WTC11 (cell line): ENCODE measurements at places on chromosomes 1 and 21.

DNA sequence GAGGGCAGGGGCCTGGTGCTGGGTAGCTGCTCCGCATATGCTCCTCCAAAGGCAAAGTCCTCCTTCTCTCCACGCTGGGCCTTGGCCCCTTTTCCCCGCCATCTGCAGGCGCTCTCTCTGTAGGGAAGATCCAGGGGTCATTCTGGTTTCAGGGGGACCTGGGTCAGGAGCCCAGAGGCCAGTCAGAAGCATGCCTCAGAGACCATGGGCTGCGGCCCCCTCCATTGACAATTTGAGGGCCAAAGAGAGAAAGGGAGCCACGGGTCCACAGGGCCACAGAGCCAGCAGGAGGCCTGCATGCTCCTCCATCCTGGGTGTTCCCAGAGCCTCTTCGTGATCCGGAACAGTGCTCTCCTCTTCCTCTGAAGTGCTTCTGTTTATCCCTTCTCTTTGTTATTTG lies 2.1 kb upstream of the CLDN19 start:
- DNase-seq = no peak

DNA sequence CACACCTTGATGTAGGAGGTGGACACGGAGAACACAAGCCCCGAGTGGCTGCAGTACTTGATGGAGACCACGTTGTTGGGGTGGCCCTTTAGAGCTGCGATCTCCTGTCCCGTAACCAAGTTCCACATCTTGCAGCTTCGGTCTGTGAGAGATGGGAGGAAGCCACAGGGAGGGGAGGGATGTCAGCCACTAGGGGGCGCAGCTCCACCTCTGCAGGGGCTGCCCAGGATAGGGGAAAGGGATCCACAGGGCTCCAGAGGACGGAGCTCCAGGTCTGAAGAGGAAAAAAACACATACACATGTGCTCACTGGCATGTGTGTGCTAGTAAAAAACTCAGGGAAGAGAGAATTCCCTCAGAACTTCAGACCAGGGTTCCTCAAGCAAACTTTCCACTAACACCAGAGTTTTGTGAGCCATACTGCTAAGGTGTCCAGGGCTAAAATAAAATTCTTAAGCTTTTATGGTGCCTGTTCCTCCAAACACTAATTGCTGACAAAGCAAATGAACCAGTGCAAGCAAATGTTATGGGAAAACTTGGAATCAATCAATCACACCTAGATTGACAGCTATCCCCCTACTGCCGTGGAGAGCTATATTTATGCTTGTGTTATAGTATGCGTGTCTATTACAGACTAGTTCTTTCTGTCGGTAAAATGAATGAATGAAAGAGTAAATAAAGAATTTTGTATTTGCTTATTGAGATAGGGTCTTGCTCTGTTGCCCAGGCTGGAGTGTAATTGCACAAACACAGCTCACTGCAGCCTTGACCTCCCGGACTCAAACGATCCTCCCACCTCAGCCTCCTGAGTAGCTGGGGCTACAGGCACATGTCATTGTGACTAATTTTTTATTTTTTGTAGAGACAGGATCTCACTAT lies 43.7 kb downstream of the KIF21B start:
- peak; percentile 90 for DNase-seq

DNA sequence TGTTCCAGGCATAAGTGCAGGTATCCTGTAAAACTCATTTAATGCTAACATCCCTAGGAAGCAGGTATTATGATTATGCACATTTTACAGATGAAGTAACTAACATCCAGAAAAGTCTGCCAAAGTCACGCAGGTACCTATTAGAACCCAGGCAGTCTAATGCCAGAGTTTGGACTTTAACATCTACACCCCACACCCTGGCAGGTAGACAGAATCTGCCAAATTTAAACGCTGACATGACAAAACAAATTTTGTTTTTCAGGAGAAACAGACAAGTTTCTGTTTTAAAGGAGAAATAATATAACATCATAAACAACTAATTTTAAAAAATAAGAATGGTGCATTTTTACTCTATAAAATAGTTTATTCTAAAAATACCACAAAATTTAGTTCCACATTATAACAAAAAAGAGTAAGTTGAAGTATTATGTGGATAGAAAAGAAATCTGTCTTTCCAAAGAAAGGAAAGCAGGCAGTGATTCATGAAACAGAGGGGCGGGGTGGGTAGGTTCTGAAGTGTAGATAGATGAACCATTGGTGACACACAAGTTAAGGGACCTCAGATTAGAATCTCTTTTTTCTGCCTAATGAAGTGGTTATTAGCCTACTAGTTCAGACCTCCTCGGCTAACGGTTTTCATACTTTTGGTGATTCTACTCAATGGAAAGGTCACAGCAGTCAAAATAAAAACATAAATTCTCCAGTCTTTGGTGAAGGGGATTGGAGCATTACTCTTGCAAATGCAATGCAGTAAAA lies 1.7 kb downstream of the ASPM start:
- no peak for DNase-seq

DNA sequence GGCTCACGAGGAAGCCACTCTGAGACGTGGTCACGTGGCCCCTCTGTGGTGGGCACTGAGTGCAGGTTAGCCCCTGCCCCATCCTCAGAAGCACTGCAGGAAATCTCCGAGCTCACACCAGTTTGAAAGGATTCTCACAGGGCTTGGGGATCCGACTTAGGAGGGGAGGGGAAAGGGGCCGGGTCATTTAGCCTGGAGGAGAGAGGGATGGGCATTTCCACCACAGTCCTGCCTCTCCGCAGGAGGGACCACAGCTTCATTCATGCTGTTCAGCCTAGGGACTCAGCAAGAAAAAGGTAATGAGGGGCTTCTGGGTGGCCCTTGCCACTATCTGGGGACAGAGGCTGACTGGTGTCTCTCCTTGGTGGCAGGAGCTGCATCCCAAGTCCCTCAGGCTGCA lies 126.5 kb downstream of the NPHP4 start:
- no peak for DNase-seq

- DNase-seq = no peak
Observed at GRCh38 chr1:162212713-162213112, 143.2 kb downstream of the NOS1AP start.

GRCh38 chr1:213273546-213273945 lies 222.5 kb downstream of the RPS6KC1 start:
- no peak for DNase-seq

DNA sequence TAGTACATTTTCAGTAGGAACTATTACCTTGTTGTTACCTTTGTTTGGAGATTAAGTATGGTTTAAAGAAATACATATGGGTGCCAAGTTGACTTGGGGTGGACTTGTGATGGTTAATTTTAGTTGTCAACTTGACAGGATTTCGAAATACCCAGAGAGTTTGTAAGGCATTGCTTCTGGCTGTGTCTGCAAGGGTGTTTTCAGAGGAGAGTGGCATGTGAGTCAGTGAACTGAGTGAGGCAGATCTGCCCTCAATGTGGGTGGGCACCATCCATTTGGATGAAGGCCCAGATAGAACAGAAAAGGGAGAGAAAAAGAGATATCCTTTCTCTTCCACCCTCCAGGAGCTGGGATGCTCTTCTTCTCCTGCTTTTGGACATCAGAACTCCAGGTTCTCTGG lies 315.5 kb downstream of the GPATCH2 start:
- no peak for DNase-seq

DNA sequence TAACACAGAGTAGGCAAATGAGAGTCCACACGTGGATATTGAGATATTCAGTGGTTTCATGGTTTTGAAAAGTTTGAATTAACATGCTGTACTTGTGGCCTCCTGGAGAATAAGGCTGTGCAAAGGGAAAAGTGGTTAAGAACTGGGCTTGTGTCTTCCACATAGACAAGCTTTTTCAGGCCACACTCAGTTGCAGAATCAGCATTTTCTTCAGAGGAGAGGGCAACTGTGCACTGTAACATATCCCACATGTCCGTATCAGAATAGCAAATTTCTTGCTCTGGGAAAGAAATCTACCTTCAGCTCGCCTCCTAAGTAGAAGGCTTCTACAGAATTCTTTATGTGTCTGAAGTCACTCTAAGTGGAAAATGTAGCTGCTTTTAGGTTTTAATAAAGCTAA lies 84.9 kb downstream of the ZC3H11B start:
- no peak for DNase-seq

GRCh38 chr1:150179867-150180266 lies 30.2 kb downstream of the PLEKHO1 start:
- DNase-seq = no peak

DNA sequence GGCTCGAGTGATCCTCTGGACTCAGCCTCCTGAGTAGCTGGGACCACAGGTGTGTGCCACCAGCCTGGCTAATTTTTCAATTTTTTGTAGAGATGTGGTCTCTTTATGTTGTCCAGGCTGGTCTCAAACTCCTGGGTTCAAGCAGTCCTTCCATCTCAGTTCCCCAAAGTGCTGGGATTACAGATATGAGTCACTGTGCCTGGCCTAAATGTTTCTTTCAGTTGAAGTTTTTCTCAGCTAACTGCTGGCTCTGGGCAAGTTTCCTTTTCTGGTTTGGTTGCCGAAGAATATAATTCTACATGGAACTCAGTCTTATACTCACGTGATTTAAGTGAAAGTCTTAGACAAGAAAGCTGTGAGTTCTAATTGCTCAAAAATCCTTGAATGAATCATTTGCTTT lies 57.0 kb downstream of the SASS6 start:
- no peak for DNase-seq

GRCh38 chr1:21783679-21784603 lies 992 bp upstream of the USP48 start:
- DNase-seq = peak; percentile 97

- peak; percentile 13 for DNase-seq
Observed at GRCh38 chr1:196034080-196034706, 574.0 kb downstream of the KCNT2 start.

DNA sequence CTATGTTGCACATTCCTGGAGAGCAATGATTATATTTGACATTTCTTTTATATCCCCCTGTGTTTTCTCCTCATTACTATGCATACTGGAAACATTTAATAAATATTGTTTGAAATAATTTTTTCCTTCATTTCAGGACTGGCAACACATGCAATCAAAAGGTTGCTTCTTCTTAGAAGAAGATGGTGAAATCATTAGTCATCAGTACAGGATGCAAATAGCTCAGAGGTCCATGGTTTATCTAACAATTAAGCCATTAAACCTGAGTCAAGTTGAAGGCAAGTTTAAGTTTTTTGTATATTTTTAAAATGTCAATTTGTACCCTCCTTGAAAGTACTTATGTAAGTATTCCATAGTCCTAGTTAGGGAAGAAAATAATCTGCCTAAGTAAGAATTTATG lies 22.5 kb downstream of the EFCAB7 start:
- DNase-seq = no peak

GRCh38 chr1:4670265-4670664 lies 15.9 kb downstream of the AJAP1 start:
- DNase-seq = no peak

DNA sequence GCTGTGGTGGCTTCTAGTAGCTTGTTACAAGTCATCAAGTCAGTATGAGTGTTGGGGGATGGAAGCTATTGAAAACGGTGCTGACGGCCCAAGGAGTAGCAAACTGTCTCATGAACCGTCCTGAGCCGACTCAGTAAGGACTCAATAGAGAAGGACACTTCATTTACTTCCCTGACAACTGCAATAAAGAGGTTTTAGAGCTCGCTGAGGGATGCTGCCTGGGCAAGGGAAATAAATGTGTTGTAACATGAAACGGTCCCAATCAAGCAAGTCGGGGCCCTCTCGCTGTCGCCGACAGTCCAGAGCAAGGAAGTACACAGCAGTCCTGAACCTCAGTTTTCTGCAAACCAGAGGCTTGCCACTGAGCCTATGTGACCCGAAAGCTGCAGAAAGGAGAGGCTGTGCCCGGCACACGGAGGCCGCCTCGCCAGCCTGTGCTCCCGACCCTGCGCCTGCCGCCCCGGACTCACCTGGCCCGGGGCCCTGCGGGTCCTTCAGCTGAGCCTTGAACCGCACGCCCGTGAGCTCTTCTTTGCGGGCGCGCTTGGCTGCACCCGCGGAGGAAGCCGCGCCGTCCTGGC lies 423 bp downstream of the URB1 start:
- DNase-seq = no peak

GRCh38 chr1:218481116-218481775 lies 136.1 kb downstream of the TGFB2 start:
- DNase-seq = no peak

DNA sequence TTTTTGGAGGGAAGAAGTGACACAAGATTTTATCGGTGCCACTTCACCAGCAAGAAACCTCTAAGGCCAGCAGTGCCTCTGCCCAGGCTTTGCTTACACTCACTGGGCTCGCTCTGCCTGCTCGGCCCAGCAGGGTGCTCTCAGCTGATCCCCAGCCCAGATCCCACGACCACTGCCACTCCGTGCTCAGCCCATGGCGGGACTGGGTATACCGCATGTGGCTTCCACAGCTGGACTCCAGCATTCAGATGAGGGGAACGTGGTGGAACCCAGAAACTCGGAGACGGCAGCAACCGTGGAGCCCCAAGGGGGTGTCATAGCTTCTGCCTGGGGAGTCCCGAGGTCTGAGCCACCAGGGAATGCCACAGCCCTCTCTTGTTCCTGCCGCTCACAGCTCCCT lies 12.9 kb downstream of the USP25 start:
- no peak for DNase-seq

DNA sequence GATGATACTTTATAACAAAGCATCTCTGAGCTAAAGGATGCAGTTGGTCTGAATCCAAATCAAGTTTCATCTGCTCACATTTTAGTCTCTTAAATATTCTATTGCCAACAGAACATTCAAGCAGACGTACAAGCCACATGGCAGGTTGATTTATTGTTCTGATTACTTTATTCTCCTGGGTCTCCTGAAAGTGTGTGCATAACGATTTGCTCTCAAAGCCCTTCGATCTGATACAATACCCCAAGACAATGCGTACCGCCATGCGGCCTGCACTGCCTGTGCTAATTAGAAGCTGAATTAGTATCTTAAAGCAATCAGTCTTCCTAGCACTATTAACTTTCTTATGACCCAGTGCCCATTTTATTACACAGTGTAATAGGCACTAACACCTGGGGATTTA lies 56.9 kb downstream of the FHAD1 start:
- DNase-seq = no peak

- DNase-seq = no peak
Observed at GRCh38 chr1:15094056-15094455, 59.5 kb upstream of the TMEM51 start.

- DNase-seq = no peak
Observed at GRCh38 chr1:226470921-226471866, 63.3 kb upstream of the PARP1 start.

DNA sequence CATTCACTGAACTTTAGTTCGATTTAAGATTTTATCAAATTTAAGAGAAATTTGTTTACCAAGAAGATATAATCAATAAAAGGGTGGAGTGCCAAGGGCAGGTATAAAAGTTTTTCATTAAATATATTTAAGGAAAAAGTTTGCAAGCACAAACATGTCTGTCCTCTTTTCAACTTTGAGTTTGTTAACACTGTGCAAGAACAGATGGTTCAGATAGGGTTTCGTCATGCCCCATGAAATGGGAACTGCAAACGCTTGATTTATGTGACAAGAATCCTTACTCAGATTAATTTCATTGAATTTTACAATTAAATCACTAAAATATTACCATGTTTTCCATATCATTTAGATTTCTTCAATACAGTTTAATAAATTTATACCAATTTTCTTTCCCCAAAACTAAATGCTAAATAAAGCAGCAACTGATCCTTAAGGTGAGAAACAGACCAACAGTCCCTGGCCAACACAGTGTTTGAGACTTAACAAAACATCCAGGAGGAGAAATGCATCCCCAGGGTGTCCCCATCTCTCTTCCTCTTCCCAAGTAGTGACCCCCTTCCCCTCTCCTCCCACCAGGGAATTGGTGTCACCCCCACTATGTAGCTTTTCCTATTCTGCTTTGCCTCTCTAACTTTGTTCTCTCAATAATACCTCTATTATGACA lies 292.9 kb downstream of the LTN1 start:
- DNase-seq = no peak

GRCh38 chr1:33365560-33365997 lies 44.7 kb upstream of the A3GALT2 start:
- DNase-seq = no peak
